Bone marrow (tissue), 2 donors: ENCODE measurements at places on chromosomes 7 and 10.

DNA sequence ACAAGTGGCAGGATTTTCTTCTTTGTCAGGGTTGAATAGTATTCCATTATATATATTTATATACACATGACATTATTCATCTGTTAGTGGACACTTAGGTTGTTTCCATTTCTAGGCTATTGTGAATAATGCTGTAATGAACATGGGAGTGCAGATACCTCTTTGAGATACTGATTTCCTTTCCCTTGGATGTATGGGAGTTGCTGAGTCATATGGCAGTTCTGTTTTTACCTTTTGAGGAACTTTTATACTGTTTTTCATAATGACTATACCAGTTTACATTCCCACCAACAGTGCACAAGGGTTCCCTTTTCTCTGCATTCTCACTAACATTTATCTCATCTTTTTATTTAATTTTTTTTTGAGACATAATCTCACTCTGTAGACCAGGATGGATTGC is 1.8 kb upstream of the CLCN1 start:
- peak; percentile 27 for DNase-seq

GRCh38 chr10:112182784-112183328 is 709 bp downstream of the GPAM start:
- no peak for DNase-seq

GRCh38 chr10:6721480-6721879 is 141.4 kb upstream of the PRKCQ start:
- no peak for DNase-seq

DNA sequence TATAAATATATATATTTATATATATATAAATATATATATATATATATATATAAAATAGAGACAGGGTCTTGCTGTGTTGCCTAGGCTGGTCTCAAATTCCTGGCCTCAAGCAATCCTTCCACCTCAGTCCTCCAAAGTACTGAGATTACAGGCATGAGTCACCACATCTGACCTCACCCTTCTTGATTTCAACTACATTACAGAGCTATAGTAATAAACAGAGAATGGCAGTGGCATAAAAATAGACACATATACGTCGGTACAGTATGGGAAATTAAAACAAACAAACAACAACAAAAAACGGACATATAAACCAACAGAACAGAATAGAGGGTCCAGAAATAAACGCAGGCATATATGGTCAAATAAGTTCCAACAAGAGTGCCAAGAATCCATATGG is 77.6 kb upstream of the PPP1R3A start:
- no peak for DNase-seq

- DNase-seq, result no peak
These were observed 107.5 kb downstream of the MTPAP start for GRCh38 chr10:30241422-30242110.
